Stimulated activated CD4-positive, alpha-beta T cell treated with anti-CD3 and anti-CD28 coated beads, Interleukin-1b, Interleukin-23, amount 100 ng/mL, for 1 hour (primary cell): ENCODE measurements at places on chromosomes 16 and 17.

DNA sequence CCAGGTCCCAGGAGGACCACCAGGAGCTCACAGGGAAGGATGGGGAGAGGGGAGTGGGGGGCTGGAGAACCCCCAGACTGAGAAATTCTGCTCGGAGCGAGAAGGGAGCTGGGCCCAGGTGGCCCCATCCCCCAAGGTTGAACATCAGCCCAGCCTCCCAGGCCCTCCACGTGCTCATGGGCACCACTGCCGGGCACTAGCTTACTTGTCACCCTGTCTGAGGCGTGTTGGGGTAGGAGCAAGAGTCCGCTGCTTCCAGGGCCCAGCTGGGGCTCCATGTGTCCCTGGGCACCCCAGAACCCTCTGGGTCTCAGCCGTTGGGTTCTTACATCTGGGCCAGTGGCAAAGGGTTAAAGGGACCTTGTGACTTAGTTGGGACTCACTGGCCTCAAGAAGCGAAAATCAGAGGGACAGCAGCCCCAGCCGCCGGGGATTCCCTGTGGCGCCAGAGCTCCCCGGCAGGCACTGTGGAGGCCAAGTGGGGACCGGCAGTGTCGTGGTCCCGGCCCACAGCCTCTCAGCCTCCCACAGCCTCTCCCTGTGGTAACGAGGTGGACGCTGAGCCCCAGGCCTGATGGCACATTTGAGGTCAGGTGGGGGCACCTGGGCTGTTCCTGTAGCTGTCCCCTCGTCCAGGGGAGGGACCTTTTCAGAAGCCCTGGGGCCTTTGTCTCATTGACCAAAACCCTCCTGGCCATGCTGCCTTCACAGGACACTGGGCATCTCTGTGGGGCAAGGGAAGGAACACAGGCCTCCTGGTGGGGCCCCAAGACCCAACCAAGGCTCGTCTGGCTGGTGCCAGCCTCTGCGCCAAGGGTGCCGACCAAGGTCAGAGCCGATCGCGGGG, 33.7 kb upstream of the CDH15 start:
- DNase-seq = no peak

- DNase-seq = no peak
Observed at GRCh38 chr17:38713456-38714075, 8.5 kb downstream of the MLLT6 start.

- no peak for DNase-seq
Observed at GRCh38 chr17:41284043-41284442, 8.5 kb downstream of the KRTAP9-7 start.

- DNase-seq = no peak
Observed at GRCh38 chr16:2838928-2839327, 8.8 kb downstream of the ZG16B start.

GRCh38 chr16:50336884-50337283, 31.9 kb downstream of the BRD7 start:
- no peak for DNase-seq

DNA sequence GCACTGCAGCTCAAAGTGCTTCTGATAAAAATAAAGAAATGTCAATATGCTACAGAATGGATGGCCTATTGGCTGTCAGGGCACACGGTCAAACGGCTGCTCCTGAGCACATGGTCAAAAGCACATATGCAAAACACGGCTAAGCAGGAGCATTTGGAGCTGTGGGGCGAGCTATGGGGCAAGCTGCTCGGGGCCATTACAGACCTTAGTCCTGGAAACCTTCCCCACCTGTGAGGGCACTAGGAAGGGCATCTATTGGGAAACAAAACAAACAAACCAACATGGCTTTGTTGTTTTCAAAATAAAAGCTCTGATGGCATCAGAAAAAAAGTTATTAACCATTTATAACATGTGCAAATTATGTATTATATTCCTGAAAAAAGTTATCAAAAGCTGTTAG, 83.6 kb downstream of the SLC5A11 start:
- no peak for DNase-seq

DNA sequence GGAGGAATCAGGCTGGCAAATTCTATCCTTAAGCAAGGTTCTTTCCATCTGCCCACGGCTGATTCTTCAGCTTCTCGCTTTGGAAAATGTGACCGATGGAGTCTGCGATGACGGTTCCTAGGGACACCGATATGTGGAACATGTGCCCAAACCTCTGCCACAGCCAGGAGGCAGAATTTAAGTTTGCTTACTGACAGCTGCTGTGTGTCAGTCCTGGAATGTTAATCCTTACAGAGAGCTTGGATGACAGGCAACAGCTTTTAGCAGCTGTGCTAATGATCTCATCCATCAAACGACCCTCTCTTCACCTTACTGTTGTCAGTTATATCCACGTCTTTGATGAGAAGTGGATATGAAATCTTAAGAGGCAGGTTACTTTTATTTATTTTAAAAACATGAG, 11.4 kb upstream of the MYH13 start:
- no peak for DNase-seq

DNA sequence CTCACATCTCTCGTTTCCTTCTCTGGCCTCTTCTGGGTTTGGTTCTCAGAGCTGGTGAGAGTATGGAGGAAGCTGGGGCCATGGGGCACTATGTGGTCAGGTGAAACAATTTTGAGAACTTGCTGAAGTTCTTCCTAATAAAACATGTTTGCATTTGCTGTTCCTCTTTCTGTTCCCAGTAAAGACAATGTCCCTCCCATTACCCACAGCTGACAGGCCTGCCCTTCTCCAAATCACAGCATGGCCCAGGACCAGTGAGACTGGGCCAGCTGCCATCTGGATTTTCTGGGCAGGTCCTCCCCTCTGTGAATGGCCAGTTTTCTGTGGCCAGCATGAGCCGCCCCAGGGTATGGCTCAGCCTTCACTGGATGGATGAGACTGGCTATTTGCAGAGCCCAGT, at the start of gene CD300H:
CD300H (minus strand) TSS at position 113 of the 400 bp plus-strand sequence.
- no peak for DNase-seq

- DNase-seq = no peak
Observed at GRCh38 chr17:63845509-63845908, 3.0 kb upstream of the SMARCD2 start.
